ENCODE measurements at places on chromosomes 2 and 18. TPM values are rescaled to one million over a fixed set of nuclear protein-coding genes. Genes with fewer than 3 reads are reported as not detected.

- DNase-seq, result no peak
Measured at GRCh38 chr2:10913501-10914271, 2.0 kb downstream of the KCNF1 start.

GRCh38 chr2:65464604-65465003 is 32.2 kb upstream of the SPRED2 start:
- DNase-seq, result no peak

Gene CCT7
- 695 TPM for total RNA-seq

GRCh38 chr2:55846426-55846825 is 77.2 kb downstream of the EFEMP1 start:
- no peak for DNase-seq

GRCh38 chr2:45765007-45765727 is 113.7 kb downstream of the PRKCE start:
- no peak for DNase-seq

- no peak for DNase-seq
Measured at GRCh38 chr2:206480161-206480560, 36.8 kb downstream of the ADAM23 start.

Gene EMX1
- 0.34 TPM for total RNA-seq

Gene AQP12B
- total RNA-seq, result not detected

Gene RGPD4
- total RNA-seq, result not detected

Gene CNNM4
- total RNA-seq, result 5.2 TPM

Gene SMYD5
- total RNA-seq, result 36.7 TPM

DNA sequence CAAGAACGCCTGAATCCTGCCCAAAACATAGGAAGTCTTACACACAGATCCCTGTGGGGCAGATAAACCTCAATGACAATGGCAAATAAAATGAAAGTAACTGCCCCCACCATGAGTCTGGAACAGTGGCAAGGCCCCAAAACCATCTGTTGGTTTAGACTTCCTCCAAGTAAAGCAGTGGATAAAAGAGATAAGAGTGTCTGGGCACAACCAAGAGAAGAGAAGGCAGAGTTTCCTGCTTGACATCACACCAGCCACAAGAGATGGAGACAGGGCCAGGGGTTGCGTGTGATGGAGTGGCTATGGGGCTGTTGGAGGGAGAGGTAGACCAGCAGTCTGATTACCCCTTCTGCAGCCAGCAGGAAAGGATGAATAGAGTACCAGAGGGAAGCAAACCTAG is 212.1 kb upstream of the POU3F3 start:
- no peak for DNase-seq

GRCh38 chr2:74454654-74455511 is at the start of gene INO80B:
Gene INO80B (plus strand): TSS chr2:74455087. CDS start chr2:74455117, 30 bp downstream.
- DNase-seq, result peak; percentile 96

Gene PLEK
- not detected for total RNA-seq

DNA sequence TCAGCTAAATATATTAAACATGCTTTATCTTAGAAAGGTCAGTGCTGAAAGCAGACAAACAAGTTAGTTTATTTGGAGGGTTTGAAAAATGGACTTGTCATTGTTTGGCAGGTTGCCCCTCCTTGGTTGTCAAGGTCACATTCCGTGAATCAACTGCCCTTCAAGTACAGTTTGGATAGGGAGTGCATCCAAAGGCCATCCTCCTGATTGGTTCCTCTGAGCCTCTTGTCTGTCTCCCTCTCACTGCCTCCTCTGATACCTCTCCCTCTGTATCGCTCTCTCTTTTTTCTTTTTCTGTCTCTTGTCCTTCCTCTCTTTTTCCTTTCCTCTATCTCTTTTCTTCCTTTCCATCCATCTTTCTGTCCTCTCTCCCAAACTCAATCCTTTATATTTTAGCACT is 5.4 kb downstream of the ITGAV start:
- DNase-seq, result peak; percentile 68

- no peak for DNase-seq
Measured at GRCh38 chr2:31205186-31205585, 12.1 kb downstream of the CAPN14 start.

- peak; percentile 33 for DNase-seq
Measured at GRCh38 chr2:138707392-138708074, 72.7 kb downstream of the NXPH2 start.

DNA sequence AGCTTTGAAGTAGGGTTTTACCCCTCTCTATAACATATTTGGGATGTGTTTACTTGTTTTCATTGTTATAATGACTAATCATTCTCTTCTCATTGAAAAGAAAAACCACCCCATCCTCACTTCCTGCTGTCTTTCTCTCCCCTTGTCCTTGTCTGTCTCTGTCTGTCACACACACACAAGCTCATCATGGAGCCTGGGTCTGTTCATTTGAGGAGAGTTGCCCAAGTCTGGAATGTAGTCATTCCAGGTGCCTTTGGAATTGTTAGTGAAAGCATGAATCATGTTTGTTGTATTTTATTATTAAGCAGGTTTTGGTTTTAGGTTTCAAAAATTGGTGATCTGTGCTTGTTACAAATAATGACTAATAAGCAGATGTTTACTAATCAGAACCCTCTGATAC is 133.5 kb upstream of the IL1R2 start:
- DNase-seq, result no peak

- no peak for DNase-seq
Measured at GRCh38 chr2:177572236-177572671, 179.7 kb downstream of the AGPS start.

DNA sequence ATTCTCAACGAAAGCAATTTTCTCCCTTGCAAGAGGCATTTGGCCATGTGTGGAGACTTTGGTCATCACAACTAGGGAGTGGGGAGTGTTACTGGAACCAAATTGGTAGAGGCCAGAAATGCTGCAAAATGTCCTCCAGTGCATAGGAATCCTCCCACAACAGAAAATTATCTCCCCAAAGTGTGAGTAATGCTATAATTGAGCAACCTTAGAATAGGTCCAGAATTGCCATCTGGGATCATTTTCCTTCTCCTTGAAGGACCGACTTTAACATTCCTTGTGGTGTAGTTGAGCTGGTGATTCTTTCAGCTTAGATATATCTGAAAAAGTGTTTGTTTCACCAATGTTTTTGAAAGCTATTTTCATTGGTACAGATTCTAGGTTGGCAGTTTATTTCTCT is 111.2 kb upstream of the SMIM21 start:
- peak; percentile 3 for DNase-seq

DNA sequence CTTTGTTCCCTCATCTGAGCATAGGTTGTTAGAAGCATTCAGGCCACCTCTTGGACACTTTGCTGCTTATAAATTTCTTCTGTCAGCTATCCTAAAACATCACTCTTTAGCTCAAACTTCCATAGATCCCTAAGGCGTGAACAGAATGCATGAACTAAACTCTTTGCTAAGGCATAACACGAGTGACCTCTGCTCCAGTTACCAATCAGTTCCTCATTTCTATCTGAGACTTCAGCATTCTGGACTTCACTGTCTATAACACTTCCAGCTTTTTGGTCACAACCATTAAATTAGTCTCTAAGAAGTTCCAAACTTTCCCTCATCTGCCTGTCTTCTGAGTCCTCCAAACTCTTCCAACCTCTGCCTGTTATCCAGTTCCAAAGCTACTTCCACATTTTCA is 8.3 kb upstream of the VWA3B start:
- DNase-seq, result no peak

Gene GREB1
- 3.4 TPM for total RNA-seq

Data from A172 (cell line).